ENCODE measurements at places on chromosomes 12 and 14.

DNA sequence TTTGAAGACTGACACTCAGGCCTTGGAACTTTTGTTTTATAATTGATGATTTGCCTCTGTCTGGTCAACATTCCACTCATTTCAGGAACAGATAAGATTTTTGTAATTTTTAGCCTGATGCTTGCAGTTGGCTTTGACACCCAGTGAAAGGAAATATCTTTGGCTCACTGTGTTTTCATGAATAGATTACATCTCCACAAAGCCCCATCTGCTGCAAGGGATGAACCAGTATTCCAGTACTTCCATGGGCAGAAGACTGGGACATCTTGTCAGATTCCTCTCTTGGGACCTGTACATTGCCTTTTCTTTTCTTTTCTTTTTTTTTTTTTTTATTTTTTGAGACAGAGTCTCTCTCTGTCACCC, 28.4 kb downstream of the GSG1 start:
- DNase-seq: no peak

DNA sequence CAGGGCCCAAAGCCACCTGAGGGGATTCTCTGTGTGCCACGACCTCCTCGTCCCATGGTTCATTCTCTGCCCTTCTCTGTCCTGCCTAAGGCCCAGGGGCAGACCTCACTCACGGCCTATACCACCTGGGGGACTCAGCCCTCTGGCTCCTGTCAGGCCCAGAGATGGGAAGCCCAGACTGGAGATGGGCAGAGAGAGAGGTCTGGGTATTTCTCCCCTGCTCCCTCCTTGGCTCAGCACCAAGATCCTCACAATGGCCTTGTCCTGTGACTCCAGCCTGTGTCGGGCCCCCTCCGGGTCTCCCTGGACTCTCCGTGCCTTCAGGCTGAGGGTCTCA, 46.9 kb upstream of the BCL11B start:
- no peak for DNase-seq

DNA sequence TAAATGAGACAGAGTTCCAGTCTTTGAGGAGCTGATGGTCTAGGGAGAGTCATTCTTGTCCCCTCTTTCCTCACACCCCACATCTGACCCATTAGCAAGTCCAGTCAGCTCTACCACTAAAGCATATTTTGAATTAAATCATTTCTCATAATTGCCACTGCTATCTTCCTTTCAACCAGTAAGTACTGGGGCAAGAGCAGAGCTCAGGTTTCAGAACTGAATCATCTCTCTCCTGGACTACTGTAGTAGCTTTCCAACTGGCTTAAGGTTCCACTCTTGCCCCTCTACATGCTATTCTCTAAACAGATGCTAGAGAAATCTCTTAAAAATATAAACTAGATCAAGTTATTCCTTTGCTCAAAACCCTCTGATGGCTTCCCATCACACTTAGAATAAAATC, 218.3 kb downstream of the TTC6 start:
- no peak for DNase-seq

DNA sequence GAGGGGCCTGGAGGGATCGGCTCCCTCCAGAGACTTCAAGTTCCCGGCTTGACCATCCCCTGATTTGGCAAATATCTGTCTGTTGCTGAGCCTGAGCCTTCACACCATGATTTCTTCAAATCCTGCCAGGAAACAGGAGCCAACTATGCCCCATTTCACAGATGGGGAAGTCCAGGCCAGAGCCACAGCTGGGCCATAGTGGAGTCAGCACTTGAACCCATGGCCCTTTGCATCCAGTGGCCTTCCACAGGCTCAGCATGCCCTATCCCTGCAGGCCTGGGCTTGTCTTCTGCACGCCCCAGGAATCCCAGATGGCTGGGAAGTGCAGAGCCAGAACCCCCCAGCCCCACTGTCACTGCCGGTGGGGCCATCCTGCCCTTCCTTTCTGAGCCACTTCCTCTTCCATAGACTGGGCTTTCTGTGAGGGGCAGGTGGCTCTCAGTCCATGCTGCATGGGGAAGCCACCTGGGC, 44.9 kb downstream of the CYP46A1 start:
- no peak for DNase-seq

Measured in RPMI8226 (cell line).